H7 (cell line): ENCODE measurements at places on chromosomes 16 and 17.

- peak; percentile 95 for DNase-seq
Observed at GRCh38 chr17:49576088-49576916, 631 bp downstream of the NXPH3 start.

- DNase-seq: no peak
Observed at GRCh38 chr16:69918241-69918640, 32.9 kb upstream of the CLEC18A start.

- DNase-seq: no peak
Observed at GRCh38 chr16:75293772-75294171, 42.3 kb upstream of the BCAR1 start.

DNA sequence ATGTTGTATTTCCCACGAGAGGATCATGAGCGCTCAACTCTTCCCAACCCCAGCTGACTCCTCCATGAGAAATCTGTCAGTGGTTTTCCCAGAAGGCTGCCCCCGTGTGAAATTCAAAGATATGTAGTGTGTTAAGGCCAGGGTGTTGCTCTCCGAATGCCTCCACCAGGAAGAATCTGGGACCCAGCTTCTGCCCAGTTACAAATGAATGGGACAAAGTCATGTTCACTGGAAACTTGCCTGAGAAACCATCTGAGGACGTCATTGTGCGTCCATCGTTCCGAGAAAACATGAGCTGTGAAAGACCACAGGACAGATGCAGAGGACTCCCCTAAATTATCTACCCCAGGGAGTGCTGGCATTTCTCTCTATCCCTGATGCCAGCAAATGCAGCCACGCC, 86.0 kb downstream of the AIPL1 start:
- no peak for DNase-seq
